ENCODE measurements at places on chromosomes 1 and 21. TPM values are rescaled to one million over a fixed set of nuclear protein-coding genes. Genes with fewer than 3 reads are reported as not detected.

GRCh38 chr1:181152892-181153633, 64.6 kb downstream of the IER5 start:
- DNase-seq: no peak

DNA sequence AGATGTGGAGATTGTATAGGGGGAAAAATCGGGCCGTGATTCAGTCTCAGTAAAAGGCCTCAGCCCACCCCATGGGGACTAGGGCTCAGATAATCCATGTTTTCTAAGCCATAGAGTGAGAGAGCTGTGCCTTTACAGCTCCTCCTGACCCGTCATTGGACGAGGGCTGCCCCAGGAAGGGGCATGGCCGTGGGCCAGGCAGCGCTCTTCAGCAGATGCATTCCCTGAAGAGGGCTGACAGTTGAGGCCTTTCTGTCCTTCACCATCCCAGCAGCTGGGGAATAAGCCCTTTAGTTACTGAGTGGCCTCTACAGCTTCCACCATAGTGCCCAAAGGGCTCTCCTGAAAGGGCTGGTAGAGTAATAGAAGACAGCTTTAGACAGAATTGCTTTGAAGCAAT, 57.2 kb downstream of the ST3GAL3 start:
- DNase-seq: no peak

DNA sequence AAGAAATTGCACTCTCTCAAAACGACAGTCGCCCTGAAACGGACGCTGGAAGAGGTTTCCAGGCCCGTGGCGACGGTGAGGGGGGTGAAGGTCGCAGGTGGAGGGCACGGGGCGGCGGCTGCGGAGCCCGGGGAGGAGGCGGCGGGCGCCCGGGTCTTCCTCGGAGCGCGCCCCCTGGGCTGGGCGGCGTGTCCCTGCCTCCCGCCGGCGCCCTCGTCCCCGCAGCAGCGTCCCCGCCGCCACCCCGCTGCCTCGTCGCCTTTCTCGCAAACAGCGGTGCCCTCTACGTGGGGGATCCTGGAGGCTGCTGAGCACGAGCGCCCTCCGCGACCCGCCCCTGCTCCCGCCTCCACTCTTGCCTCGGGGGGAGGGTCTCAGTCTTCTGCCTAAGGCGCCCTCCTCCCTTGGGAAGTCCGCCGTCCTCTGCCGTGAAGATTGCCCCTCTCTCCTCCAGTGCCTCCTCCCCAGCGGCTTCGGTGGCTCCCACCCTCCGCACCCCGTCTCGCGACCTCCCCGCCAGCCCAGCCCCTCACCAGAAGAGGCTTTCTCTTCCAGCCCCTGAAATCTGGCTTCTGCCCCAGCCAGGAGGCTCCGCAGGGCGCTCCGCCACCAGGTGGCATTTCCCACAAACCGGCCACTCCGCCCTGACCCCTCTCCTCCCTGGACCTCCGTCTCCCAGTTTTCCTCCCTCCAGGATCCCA, 227.4 kb downstream of the SDCCAG8 start:
- no peak for DNase-seq

DNA sequence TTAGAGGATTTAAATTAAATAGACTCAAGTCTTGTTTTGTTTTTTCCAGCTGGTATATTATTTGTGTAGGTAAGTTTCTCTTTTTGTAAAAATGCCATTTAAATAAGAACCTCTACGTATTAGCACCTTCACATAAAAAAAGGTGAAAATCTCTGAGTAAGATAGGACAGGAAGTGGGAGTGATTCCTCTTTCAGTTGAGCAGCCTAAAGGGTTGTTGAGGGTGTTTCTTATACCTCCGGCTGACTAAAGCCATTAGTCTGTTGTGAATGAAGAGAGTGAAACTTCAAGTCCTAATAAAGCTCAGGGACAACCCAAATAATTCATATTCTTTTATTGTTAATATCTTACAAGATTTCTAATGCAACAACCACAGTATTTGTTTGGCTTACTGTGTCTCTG, 188.7 kb downstream of the CHRM3 start:
- no peak for DNase-seq

DNA sequence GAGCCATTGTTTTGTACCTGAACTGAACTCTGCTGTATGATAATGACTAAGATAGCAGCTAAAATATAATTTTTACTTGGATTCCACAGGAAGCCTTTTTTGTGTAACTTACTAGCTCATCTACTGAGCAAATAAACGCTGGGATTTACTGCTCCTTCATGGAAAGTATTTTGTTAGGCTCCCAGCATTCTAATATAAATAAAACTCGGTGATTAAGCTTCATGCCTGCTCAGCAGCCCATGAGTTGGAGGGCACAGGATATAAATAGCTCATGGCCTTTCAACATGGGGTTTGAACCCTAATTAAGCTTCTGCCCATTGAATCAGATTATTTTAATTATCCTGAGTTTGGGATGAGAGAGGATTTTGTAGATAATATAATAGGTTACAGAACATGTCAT, 180.0 kb downstream of the PCP4 start:
- DNase-seq: no peak

The CHRM3 gene
- 0.15 TPM for total RNA-seq

DNA sequence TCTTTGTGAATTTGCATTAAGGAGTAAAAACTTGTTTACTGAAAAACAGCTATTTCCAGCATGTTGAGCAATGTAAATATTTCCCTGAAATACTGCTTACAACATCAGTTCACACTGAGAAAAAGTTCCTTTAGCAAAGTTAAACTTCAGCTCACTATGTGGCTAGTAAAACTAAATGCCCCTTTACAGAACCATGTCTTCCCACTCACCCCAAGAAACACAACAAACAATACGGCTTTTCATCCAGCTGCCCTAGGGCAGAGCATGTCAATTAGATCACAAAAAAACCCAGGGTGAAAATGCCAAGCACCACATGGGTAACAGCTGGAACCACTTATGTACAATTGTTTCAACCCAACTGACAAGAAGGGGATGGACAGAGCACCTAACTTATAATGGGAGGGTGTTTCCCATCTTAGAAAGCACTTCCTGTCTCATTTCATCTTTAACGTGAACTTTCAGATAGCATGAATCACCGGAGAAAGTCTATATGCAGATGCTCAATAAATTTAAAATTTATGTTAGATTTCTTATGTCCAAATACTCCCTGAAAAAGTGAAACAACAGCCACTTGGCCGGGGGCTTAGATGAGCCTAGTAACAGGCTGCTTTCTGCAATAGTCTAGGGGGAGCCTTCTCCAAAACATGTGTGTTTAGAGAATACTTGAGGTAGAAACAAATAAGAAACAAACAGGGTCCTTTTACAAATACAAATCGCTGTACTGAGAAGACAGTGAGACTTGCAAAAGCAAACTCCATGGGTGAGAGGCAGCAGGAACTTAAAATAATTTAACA, 6.6 kb downstream of the NID1 start:
- DNase-seq: no peak

DNA sequence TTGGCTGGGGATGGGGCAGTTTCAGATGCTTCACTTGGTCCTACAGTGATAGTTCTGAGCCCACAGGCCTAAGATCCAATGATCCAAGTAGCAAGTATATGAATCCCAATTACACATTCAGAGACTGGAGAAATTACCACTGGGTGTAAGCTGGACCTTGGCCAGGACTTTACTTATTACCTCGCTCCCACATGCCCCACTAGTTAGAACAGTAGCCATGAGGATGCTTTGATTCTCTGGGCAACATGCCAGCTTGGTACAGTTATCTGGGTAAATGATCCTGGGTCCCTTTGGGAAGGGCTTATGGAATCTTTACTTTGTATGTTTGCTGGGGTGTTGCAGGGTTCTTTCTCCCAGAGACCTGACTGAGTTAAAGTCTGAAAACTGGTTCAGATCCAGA, 5.0 kb upstream of the FCAMR start:
- no peak for DNase-seq

- DNase-seq: peak; percentile 56
Observed at GRCh38 chr1:180533266-180533987, 25.3 kb upstream of the OVAAL start.

- peak; percentile 24 for DNase-seq
Observed at GRCh38 chr1:35726450-35727433, 8.1 kb upstream of the C1orf216 start.

The RPS6KA1 gene
- 47.0 TPM for total RNA-seq

GRCh38 chr1:11736746-11737639, 1.1 kb downstream of the AGTRAP start:
- DNase-seq: no peak

The COL6A1 gene
- total RNA-seq: 87.5 TPM

The CDC14A gene
- 5.1 TPM for total RNA-seq

DNA sequence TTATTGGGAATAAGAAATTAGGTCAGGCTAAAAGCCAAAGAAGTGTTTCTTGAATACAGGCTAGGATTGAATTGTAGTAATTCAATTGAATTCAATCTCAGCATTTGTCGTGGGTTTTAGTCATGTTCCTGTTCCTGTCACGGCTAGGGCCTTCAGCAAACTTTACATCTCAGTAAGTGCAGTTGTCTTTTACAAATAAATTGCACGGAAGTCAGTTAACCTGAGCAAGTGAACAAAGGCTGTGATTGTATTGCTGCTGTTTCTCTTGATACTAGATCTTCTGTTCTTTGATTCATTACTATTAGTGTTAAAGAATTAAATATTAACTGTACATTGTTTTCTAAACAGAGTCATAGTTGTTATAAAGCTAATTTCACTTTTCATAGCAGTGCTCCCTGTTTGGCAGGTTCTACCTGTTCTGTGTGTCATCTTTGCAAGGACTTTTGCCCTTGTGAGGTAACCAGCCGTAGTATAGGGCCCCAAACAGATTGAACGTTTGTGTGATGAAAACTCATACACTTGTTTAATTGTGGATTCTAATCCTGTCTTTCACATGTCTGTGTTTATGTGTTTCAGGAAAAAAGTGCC, 164.4 kb downstream of the EDEM3 start:
- DNase-seq: no peak

The NEXN gene
- total RNA-seq: 0.15 TPM

The FAM151A gene
- not detected for total RNA-seq

- no peak for DNase-seq
Observed at GRCh38 chr1:50308878-50309277, 114.4 kb downstream of the DMRTA2 start.

GRCh38 chr1:65449214-65449823, 28.9 kb downstream of the LEPR start:
- no peak for DNase-seq

- peak; percentile 47 for DNase-seq
Observed at GRCh38 chr1:182446033-182446669, 3.8 kb upstream of the RGSL1 start.

The REN gene
- total RNA-seq: 0.47 TPM

GRCh38 chr1:100250264-100250663, 630 bp upstream of the DBT start:
- DNase-seq: no peak

The AKIRIN1 gene
- 60.0 TPM for total RNA-seq

All from HCT116 (cell line).